Eye (tissue), 1 donor: ENCODE measurements at places on chromosomes 7 and 10.

DNA sequence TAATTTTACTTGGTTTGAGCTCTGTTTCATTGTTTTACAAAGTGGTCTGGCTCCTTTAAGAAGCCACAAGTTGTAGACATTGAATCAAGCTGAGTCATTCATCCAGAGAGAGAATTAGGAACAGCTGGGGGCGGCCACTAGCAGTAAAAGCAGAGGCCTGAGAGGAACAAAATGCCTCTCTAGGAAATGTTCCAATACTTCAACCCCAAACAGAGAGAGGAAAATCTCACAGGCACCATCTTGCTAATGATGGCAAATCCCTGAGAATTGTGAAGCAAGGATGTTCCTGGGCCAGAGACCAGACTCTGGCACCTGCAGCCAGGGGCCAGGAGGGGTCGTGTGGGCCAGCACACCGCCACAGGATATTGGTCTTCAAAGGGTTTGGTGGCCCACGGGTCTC, 26.5 kb upstream of the TRIL start:
- peak; percentile 60 for DNase-seq

DNA sequence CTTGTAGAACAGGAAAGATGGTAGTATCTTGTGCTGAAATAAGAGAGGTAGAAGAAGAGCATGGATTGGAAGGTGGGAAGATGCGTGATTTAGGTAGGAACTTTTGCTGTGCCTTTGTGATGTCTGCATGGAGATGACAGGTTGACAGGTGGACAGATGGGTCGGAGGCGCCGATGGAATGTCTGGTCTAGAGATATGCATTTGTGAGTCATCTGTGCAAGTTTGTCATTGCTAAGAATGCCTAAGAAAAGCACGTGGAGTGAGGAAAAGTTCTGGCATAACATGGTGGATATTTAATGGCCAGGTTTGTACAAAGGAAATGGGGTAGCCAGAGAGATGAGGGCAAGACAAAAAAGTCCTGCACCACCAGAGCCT, 76.0 kb upstream of the ARMC3 start:
- no peak for DNase-seq

DNA sequence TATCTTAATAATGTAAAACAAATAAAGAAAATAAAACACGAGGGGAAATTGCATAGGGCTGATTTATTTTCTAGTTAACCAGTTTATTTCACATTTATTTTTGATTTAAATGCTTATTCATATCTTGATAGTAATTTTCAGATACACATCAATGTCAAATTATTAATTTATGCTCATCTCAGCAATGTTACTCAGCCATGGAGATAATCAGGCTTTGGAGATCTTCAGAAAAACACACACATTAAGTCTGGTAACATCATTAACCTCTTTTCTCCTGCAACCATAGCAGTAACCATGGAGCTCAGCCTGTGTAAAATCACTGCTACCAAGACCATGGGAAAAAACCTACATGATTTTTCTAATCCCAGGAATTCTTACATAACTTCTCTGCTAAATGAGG, 31.9 kb upstream of the TBX20 start:
- no peak for DNase-seq

DNA sequence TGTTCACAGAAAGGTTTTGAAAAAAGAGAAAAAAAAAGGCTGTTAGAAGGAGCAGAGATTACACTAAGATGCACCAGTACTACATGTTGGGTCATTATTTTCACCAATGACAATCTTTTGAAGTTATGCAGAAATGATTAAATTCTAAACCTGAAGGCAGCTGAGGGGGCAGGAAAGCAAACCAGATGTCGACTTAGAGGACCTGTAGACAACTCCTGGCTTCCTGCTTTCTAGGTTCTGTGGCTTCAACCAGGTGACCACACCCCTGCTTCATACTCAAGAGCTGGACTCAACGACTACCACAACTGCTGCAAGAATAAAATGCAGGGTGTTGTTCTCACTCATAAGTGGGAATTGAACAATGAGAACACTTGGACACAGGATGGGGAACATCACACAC, 30.0 kb downstream of the MYOF start:
- no peak for DNase-seq

- DNase-seq = peak; percentile 78
Measured at GRCh38 chr7:17289074-17289645, 9.3 kb upstream of the AHR start.

GRCh38 chr10:80611481-80612185, 73.9 kb downstream of the SH2D4B start:
- no peak for DNase-seq

- no peak for DNase-seq
Measured at GRCh38 chr7:137269240-137269639, 74.3 kb downstream of the PTN start.
